ENCODE measurements at places on chromosomes 3 and 15.
A peak's percentile ranks its signal among the peaks of the same experiment; 100 is the strongest.

GRCh38 chr3:12420393-12420792 is 63.9 kb upstream of the TSEN2 start:
- no peak for DNase-seq

- DNase-seq: no peak
These were observed 496.0 kb upstream of the THBS1 start for GRCh38 chr15:39084674-39085530.

DNA sequence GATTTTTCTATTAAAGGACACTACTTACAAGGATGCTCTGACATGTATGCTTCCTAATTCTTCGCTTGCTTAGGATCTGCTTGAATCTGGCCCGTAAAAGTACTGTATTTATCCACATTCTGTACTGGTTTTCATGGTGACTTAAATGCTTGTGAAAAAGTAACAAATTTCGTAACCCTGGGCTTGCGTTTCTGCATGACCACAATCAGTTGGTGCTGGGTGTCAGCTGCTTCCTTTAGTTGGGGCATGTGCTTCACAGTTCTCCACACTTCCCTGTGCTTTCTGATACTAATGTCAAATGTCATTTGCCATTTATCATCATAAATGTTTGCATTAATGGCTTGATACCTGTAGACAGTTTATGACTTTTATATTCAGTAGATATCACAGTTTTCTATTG is 218.4 kb upstream of the MLF1 start:
- DNase-seq: no peak

DNA sequence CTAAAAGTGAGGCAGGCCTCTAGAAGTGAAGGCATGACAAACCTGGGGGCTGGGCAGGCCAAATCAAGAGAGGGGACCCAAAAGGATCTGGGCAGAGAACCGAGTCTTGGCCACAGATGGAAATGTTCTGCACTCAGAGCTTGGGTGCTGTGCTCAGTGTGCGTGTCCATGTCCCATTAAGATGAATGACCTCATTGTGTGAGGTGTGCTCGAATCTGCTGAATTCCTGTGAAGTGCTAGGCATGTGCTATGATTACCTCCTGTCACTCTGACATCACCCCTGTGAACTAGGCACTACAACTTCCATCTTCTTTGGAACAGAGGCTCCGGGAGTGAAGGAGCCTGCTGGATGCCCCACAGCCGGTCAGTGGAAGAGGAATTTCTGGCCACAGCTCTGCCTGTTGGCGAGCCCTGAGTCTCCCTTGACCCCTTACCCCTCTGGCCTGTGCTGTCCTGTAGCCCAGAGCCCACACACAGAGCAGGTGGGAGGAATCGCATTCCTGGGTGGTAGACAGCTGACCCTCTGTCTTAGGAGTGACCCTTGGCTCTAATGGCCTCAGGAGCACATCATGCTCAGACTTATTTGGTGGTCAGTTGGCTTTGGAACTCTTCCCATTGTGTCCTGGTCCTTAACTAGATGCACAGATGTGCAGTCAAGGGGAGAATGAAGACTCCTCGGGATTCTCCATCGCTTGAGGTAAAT is 67.6 kb upstream of the CTDSPL start:
- DNase-seq: no peak

DNA sequence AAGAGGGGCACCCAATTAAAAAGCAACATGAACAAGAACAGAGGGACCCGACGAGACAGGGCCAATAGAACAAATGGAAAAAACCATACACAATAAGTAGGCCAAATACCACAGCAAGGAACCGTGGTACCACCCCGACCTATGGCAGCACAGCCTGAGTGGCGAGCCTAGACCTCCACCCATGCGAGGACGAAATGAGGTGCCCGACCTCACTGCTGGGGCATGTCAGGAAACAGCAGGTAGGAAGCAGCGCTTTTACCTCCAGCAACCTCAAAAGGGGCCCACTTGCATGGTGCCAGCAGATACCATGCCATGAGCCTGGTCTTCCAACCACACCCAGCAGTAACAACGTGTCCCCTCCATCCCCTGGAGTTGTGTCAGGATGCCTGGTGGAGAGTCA is 77.9 kb downstream of the PCSK6 start:
- DNase-seq: no peak

DNA sequence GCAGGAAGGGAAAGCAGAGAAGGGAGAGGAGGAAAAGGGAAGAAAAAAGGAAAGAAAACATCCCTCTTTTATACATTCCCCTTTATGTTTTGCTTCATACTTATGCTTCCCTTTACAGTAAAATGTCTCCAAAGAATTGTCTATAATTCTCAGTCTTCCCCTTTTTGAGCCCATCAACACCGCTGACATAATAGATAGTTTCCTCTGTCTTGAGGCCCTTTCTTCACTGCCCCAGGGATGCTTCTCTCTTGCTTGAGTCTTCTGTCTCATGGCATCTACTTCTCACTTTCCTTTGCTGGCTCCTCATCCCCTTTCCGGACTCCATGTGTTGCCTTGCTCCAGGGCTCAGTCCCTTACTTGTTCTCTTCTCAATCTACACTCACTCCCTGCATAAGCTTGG is 99.7 kb upstream of the DAZL start:
- no peak for DNase-seq

DNA sequence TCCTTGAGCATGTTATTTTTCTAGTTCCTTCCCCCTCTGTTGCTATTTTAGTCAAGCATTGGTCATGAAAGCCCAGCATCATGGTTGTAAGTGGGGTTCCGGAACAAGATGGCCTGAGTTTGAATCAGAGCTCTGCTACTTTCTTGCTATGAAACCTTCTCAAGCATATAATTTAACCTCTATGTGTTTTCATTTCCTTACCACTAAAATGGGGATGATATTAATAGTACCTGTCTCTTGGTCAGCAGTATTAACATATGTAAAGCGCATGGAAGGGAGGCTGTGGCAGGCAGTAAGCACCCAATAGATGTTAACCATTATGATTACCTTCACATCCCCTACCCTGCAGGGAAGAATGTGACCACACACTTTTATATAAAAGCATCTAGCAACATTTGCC is 14.3 kb upstream of the SPRED1 start:
- no peak for DNase-seq

- no peak for DNase-seq
These were observed 15.4 kb upstream of the MUC20 start for GRCh38 chr3:195705081-195705991.

GRCh38 chr3:133568294-133569014 is 5.0 kb upstream of the CDV3 start:
- DNase-seq: no peak

DNA sequence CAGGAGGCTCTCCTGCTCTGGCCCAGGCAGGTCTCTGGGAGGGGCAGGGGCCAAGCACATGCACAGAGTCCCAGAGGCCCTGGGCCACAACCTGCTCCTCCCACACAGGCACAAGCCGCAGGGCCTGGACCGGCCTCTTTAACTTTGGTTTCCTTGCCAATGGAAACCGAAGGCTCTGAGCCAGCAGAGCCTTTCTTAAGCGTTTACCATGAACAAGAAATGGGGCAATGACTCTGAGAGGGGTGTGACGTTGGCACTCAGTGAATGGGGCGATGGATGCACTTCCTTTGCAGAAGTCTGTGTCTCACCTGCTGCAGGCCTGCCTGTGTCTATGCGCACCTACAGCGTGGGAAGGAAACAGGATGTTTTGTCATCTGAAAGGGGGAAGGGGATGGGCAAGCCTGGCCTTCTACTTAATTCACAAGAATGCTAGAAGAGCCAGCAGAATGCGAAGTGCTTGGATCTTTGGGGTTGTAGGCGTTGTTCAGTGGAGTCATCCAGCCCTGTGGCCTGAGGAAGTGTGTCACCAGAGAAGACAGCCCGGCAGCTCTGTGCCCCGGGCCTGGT is 41.8 kb downstream of the IFT122 start:
- DNase-seq: no peak

GRCh38 chr3:135895734-135896121 is 69.8 kb upstream of the PPP2R3A start:
- no peak for DNase-seq

- DNase-seq: peak; percentile 96
These were observed 99.0 kb downstream of the TMCC1 start for GRCh38 chr3:129794311-129795185.

- DNase-seq: no peak
These were observed 112.7 kb upstream of the SLC4A7 start for GRCh38 chr3:27596921-27597320.

- no peak for DNase-seq
These were observed 84.0 kb upstream of the OSBPL11 start for GRCh38 chr3:125679258-125679657.

- no peak for DNase-seq
These were observed 218.3 kb downstream of the TUSC7 start for GRCh38 chr3:116927918-116928317.

DNA sequence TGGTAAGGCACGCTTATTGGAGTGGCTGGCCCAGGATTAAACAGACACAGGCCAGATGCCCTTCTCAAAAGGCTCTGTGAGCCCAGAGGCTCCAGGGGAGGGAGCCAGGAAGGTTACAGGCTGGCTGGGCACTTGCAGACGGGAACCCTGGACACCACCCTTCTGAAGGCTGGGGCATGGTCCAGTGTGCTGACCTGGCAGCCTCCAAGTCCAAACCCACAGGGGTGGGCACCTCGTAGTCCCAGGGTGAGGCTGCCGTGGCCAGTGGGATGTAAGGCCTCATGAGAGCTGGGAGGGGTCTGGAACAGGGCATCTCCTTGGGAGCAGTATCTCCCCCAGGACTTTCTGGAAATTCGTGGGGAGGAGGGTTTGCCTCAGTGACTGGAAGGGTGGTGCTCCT is 19.6 kb downstream of the EFCC1 start:
- no peak for DNase-seq

- DNase-seq: no peak
These were observed 494.5 kb downstream of the RBMS3 start for GRCh38 chr3:29775340-29775739.

GRCh38 chr15:65115086-65115485 is at the start of gene UBAP1L:
Gene UBAP1L (minus strand): TSS chr15:65115200. CDS start chr15:65106215, 8,985 bp downstream.
- DNase-seq: no peak

GRCh38 chr15:75368689-75369239 is 357 bp upstream of the MAN2C1 start:
- no peak for DNase-seq

DNA sequence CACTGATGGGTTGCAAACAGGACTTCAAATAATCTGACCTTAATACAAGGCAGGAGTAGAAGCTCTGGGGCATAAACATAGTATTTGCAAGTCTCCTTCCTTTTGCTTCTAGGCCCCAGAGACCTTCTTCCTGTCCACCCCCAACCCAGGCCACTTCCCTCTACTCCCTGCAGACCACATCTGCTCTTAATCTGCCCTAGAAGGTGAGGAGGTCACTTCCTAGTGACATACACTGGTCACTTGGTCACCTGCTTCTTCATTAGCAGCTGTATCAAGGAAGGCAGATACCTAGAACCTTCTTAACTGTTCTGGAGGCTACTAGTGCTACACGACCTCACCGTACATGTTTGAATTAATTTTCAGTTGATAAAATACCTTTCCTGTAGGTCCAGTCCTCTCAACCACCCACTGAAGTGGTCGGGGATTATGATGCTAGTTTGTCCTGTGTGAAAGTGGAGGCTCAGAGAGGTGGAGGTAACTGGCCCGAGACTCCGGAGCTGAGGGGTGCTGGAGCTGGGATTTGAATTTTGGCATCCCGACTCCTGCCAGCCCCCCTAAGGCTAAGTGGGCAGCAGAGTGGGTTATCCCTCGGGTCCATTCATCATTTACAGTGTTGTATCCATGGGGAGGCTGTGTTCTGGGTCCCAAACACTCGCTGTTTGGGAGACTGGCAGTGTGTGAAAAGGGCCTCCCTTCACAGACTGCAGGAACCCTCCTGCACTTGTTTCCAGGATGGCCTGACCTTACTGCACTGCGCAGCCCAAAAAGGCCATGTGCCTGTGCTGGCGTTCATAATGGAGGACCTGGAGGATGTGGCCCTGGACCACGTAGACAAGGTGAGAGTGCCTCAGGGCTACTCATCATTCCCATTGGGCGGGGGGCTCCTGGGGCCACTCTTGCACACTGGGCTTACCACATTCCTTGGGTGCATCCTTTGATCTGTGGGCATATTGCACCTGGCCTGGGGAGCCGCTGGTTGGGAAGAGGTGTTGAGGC is 13.9 kb downstream of the ANKDD1A start:
- no peak for DNase-seq

DNA sequence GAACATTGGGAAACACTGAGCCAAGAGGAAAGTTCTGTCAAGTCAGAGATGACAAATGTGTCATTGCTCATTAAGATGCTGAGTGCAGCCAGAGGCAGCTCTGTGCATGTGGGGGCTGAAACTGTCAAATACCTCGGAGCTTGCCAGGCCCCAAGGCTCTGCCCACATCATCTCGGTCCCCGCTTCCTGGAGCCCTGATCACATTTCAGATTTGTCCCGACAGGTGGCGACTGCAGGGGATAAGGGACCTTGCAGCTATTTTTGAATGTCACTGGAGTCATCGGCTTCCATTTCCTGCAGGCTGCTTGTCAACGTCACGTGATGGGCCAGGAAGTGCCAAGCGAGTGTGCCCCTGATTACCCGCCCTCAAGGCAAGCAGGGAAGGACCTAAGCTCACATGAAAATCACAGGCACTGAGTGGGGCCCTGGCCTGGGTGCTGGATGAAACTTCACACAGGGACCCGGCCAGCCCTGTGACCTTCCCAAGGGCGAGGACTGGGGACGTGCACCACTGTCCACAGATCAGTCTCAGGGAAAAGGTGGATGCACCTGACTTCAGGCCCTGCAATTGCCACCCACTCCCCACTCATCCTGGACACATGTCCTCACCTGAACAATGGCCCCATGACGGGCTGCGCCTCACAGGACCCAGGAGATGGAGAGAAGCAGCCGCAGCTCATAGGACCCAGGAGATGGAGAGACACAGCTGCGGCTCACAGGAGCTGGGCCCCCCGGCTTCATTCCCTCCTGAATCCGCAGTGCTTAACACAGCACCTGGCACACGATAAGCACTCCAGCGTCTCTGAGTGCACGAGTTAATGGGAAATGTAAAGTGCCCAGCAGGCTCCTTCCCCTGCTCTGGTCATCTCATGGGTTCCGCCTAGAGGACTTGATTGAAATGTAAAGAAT is 73.4 kb downstream of the NUP210 start:
- no peak for DNase-seq

DNA sequence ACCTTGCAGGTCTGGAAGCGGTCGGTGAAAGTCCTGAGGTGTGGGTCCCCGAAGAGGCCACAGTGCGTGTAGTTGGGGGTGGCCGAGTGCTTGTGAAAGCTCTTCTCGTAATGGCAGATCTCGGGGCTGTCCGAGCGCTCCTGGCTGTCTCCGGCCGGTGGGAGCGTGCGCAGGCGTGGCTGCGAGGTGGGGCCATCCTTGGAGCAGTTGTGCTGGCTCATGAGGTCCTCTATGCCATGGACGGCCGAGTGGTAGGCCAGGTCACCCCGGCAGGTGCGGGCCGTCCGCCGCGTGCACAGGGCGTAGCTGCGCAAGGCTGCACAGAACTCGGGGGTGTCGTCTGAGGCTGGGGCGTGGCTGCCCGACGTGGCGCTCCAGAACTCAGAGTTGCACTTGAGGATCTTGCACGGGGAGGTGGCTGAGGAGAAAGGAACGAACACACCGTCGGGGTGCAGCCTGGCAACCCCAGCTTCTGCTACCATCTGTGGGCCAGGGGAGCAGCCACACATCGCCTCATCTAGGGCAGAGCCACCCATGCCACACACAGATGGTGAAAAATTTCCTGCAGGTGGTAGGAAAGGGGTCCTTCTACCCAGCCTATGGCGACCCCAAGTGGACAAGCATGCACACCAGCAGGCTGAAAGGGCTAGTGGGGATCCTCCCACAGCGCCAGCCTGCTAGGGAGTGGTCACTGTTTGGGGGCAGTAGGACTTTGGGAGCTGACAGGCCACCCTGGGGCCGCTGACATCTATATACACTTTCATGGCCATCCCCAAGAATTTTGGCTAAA is 36.7 kb downstream of the RGMA start:
- no peak for DNase-seq

GRCh38 chr3:122306622-122306953 is 18.5 kb upstream of the CSTA start:
- DNase-seq: no peak

- DNase-seq: no peak
These were observed 71.8 kb downstream of the CEMIP start for GRCh38 chr15:80850941-80851451.
